ENCODE measurements at places on chromosomes 4 and X. TPM values are rescaled to one million over a fixed set of nuclear protein-coding genes. Genes with fewer than 3 reads are reported as not detected.

STK32B gene
- total RNA-seq, result 1.0 TPM

SPANXN3 gene
- total RNA-seq, result not detected

INTU gene
- 10.7 TPM for total RNA-seq

MAGEE1 gene
- 4.2 TPM for total RNA-seq

AADAT gene
- total RNA-seq, result 14.6 TPM

SMC1A gene
- total RNA-seq, result 100 TPM

ATP1B4 gene
- not detected for total RNA-seq

NIPAL1 gene
- 13.1 TPM for total RNA-seq

CPZ gene
- total RNA-seq, result 36.4 TPM

ENPEP gene
- total RNA-seq, result 0.83 TPM

AWAT2 gene
- not detected for total RNA-seq

CTAG2 gene
- total RNA-seq, result not detected

CSN3 gene
- not detected for total RNA-seq

ITGB1BP2 gene
- 3.7 TPM for total RNA-seq

GLUD2 gene
- 0.99 TPM for total RNA-seq

KLHL4 gene
- total RNA-seq, result 22.4 TPM

SSX4 gene
- not detected for total RNA-seq

MND1 gene
- 21.0 TPM for total RNA-seq

CDX4 gene
- total RNA-seq, result 5.2 TPM

CT45A1 gene
- not detected for total RNA-seq

DDX53 gene
- total RNA-seq, result not detected

TFE3 gene
- total RNA-seq, result 59.8 TPM

DDIT4L gene
- total RNA-seq, result 2.1 TPM

XAGE2 gene
- total RNA-seq, result not detected

UGT8 gene
- total RNA-seq, result 13.6 TPM

NUDT10 gene
- total RNA-seq, result 11.9 TPM

GAGE12H gene
- not detected for total RNA-seq

PRAF2 gene
- total RNA-seq, result 12.2 TPM

TBX22 gene
- 0.81 TPM for total RNA-seq

FREM3 gene
- not detected for total RNA-seq

BEX3 gene
- total RNA-seq, result 305 TPM

FABP2 gene
- total RNA-seq, result not detected

CYLC1 gene
- total RNA-seq, result not detected

KLB gene
- 0.07 TPM for total RNA-seq

TMEM144 gene
- total RNA-seq, result 3.4 TPM

RNF128 gene
- total RNA-seq, result 0.09 TPM

DGAT2L6 gene
- not detected for total RNA-seq

NPY5R gene
- 5.7 TPM for total RNA-seq

F8 gene
- total RNA-seq, result 3.4 TPM

Measured in H9 (cell line).